Stimulated activated CD8-positive, alpha-beta memory T cell treated with anti-CD3 and anti-CD28 coated beads, Interleukin-2, amount 100 ng/mL, for 1 hour (primary cell): ENCODE measurements at places on chromosomes 6 and 20.

GRCh38 chr6:123632641-123633040 lies 4.1 kb downstream of the TRDN start:
- DNase-seq, result no peak

DNA sequence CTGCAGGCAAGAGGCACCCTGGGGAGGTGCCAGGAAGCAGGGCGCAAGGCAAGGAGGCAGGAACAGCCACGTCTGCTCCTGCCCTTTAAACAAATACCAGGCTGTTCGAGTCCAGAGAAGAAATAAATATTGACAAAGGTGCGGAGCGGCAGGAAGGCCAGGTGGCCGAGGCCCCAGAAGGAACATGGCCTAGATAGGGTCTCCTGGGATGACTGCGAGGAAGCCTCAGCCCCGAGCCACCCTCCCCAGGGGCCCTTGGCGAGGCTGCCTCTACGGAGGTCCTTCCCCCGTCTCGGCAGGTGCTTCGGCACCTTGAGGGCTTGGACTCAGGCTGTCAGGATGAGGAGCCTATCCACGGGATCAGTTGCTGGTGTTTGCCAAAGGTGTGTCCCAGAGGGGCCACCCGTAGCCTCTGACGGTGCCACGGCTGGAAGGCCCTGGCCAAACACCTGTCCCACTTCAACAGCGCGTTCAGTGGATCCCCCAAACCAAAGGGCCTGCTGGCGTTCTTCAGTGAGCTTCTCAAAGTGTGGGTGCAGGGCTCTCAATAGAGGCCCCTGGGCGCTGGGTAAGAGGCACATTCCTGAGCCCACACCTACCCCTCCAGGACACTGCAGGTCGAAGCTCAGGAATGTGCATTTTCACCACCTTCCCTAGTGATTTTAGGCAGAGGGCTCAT lies 39.8 kb downstream of the SNX5 start:
- DNase-seq, result no peak

DNA sequence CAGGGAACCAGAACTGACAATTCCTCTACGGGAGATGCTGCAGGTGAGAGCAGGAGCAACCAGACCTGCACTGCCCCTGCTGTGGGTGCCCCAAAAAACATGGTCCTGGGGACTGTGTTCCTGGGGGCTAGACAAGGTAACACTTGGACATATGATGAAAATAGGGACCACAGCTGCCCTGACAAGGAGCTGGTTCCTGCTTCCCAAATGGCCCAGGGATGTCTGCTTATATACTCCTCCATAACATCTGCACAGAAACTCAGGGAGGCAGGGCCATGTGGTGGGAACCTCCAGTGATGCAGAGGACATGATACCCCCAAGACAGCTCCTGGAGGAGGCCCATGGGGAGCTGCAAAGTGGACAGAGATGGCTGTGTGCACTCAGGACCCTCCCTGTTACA lies 19.8 kb downstream of the HLA-F start:
- no peak for DNase-seq

DNA sequence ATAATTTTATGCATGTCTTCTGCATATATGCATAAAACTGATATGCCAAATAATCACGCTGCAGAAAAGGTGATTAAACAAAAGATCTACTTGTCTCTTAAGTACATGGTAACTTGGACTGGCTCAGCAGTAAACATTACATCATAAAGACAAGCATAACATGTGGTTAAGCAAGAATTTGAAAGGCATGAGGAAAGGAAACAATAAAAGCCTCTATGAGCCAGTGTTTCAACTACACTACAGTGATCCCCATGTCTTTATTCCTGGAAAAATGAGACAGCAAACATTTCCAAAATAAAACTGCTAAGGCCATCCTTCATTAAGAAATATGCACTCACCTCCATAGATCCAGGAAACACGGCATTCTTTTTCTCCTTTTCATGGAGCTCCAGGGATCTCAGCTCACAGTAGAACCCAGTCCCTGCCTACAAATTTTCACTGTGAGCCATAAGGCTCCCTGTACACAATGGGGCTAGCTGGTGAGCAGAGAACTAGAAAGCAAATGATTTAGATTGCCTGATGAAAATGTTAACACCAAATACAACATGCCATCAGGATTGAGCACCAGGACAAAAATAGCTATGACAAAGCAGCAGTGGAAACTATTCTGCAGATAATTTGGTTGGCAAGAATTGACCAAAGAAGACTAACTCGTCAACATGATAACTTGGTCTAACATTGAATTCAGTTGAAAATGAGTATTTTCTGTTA lies 156.1 kb downstream of the COL21A1 start:
- no peak for DNase-seq

DNA sequence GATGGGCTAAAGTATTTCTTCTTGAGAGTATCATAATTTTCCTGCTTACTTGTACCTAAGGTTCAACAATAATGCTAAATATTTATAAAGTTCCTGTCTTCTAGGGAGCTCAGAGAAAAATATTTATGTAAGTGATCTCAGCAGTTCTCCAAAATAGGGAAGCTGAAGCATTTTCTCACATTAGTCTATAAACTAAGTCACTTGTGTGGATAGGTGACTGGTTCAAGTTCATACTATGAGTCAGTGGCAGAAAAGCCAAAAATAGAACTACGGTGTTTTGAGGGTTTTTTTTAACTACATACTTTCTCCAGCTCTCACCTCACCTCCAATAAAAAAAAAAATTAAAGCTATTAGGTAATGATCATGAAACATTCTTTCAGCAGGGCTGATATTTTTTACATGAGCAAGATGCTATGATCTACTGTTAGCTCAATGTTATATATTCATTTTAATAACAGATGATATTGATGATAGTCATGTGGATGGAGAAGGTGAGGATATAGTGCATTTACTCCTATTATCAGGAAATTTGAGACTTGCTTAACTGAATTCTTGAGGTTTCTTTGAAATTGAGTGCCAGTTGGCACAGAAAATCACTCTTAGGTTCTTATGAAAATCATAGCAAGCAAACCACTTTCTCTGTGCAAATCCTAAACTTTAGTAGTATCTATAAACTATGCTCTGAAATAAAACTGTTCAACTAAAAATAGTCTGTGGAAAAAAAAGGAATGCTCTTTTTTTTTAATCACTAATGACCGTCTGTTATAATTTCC lies 4.1 kb upstream of the MOXD1 start:
- no peak for DNase-seq

DNA sequence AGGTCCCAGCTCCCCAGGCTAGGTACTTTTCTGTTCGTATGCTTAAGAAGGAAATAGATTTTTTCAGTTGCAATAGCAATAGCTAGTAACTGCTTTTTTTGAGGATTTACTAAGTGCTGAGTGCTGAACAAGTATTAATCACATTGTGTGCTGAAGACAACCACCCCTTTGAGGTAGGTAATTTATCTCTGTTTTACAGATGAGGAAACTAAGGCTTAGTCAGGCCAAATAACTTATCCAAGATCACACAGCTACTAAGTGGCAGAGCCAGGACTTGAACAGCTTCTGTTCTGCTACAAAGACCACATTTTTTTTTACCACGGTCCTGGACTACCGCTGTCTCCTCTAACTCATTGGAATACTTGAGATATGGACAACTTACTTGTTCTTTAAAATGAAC lies 39.8 kb downstream of the LRRN4 start:
- DNase-seq, result no peak

DNA sequence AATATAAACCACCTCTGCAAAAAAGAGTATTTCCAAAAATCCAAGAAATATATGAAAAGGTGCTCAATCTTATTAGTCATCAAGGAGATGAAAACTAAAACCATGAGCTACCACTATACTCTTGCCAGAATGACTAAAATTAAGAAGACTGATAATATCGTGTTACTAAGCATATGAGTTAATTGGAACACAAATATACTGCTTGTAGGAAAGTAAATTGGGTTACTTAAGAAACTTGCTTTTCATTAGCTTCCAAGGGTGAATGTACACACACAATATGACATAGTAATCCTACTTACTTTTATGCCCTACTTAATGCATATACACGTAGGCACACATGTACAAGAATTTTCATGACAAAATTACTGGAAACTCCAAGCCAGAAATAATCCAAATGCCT lies 3.4 kb downstream of the THEMIS start:
- no peak for DNase-seq

DNA sequence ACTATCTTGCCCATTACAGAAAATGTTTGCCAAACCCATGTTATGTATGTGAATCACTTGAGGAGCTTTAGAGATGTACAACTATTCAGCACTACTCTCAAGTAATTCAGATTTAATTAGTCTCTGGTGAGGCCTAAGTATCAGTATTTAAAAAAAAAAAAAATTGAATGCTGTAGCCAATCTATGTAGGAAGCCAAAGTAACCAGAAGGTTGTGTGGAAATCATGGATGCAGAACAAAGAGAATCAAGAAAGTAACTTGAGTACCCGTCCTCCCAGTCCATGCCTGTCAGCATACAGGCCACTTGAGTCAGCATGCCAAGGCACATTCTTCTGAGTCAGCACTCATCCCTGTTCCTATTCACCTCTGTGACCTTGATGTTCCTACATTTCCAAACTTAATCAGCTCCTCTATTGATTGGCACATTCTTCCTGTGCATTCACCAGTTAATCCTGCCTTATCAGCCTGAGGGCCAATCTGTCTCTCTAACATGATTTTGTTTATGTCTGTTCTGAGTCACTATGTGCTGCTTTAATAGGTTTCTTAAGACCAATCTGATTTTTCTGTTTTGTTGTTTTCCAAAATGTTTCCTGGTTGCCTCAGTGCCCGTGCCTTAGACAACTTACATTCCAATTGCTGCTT lies 165.6 kb downstream of the KCNQ5 start:
- no peak for DNase-seq

DNA sequence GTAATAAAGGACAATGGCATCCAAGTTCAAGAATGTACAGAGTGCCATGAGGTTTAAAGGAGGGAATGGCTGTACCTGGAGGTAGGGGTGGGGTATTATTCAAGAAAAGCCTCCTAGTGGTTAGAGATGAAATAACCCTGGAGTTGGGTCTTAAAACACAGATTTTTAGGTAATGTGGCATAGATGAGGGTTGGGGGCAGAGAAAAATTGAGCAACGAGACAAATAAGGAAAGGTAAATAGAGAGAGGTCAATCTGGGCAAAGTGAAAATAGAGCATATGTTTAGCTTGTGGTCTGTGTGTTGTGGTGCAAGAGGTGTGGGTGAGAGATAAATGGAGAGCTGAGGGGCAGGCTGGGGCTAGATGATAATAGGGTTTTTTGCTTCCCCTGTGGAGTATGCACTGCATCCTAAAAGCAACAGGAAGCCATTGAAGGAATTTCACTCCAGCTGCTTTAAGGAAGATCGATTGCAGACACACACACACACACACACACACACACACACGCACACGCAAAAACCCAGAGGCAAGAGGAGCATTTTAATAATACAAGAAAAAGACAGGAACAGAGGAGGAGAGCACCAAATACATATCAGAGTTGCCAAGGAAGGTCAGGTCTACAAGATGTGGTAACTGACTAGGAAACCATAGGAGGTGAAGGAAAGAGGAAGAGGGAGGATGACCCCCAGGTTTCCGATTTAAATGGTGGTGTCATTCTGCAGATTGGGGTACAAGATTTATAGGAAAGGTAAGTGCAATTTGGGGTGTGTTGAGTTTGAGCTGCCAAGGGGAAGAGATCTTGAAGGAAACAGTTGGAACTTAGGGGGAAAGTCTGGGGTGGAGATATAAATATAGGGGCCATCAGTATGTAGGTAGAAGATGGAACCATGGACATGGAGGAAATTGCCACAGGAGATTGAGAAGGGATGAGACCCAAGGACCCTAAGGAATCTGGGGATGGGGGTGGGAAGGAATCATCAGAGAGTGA lies 31.3 kb upstream of the ADGRF1 start:
- DNase-seq, result no peak

DNA sequence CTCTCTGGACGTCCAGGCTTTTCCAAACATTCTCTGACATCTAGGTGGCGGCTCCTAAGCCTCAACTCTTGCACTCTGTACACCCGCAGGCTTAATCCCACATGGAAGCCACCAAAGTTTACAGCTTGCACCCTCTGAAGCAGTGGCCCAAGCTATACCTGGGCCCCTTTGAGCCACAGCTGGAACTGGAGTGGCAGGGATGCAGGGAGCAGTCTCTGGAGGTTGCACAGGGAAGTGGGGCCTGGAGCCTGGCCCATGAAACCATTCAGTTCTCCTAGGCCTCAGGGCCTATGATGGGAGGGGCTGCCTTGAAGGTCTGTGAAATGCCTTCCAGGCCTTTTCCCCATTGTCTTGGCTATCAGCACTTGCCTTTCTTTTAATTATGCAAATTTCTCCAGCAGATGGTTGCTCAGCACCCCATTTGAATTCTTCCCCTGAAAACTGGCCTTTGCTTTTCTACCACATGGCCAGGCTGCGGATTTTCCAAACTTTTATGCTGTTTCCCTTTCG lies 64.9 kb downstream of the IRF4 start:
- no peak for DNase-seq

DNA sequence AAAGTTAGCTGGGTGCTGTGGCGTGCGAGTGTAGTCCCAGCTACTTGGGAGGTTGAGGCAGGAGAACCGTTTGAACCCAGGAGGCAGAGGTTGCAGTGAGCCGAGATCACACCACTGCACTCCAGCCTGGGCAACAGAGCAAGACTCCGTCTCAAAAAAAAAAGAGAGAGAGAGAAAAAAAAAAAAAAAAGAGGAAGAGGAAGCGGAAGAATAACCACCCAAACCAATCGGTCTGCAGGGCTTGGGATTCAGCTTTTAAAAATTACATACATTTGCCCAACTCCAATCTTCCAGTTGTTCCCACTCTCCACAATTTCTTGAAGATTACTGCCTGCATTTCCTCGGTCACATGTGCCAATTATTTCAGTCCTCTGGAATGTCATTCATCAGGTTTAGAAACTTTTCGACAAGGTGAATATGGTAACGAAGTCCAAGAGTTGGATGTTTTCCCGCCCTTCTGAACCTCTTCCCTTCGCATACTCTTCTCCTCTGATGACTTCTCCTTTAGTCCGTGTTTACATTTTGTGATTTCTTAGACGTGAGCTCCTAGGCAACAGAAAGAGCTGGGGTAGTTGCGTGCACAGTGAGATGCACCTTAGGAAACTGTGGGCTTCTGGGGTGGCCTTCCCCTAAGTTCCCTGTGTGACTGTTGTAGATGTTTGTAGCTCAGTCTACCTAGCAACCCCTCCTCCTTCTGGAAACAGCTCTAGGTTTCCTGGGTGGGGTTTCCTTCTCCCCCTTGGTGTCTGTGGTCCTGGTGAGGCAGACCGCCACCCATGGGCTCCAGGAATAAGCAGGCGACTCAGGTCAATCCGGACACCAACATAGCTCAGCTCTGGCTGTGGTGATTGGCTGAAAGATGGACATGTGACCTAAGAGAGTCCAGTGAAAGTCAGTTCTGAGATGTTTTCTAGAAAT lies 63.0 kb upstream of the NCOA3 start:
- DNase-seq, result no peak

GRCh38 chr20:50477239-50477872 lies 32.8 kb upstream of the PTPN1 start:
- no peak for DNase-seq
